GM12864 (cell line): ENCODE measurements at places on chromosomes 11 and 22.

- peak; percentile 40 for DNase-seq
Observed at GRCh38 chr11:103844327-103845215, 191.9 kb upstream of the DDI1 start.

- no peak for DNase-seq
Observed at GRCh38 chr11:29438815-29439214, 578.0 kb downstream of the KCNA4 start.

- DNase-seq, result no peak
Observed at GRCh38 chr11:68817554-68817953, 24.2 kb downstream of the CPT1A start.

DNA sequence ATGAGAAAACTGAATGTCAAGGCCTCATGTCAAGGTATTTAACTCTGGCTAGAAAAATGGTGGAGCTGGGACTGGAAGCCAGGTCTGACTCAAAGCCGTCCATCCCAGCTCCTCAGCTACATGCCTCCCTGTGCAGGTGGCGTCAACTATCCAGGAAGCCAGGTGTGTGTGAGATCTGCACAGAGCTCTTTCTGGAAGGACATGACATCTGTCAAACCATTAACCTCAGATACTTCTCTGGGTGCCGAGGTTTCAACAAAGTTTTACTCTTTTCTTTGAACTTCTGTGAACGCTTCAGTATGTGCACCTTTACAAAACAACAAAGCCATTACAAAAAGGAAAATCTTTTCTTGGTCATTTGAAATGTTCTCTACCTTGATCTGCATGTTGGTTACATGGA lies 7.0 kb upstream of the CASTOR1 start:
- no peak for DNase-seq

- no peak for DNase-seq
Observed at GRCh38 chr11:44889266-44889665, 61.4 kb downstream of the TP53I11 start.

DNA sequence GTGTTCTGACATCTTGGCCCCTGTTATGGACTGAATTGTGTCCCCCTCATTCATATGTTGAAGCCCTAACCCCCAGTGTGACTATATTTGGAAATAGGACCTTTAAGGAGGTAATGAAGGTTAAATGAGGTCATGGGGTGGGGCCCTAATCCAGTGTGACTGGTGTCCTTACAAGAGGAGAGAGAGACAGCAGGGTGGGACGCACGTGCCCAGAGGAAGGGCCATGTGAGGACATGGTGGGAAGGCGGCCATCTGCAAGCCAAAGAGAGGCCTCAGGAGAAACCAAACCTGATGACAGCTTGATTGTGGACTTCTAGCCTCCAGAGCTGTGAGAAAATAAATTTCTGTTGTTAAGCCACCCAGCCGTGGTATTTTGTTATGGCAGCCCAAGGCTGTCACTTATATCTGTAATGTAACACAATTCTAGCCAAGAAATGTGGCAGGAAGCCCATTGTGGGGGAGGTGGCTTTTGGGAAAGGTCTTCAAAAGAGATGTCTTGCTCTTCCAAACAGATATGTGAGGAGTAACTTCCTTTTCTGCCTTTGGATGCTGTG lies 23.7 kb downstream of the SLC22A6 start:
- DNase-seq, result no peak

DNA sequence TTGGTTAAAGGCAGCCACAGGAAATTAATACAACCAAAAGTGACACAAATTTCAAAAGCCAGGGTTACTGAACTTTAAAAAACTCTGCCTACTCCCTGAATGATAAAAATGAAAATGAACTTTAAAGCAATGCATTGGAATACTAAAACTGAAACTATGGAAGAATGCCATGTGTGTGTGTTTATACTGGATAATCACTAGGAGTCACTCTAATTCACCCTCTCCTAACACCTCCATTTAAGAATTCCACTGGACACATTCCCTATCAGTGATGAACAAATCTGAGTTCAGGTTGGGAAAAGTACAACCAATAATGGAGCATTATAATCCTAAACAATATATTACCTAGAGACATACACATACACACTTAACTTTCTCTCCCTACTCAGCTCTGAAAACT lies 27.5 kb upstream of the PLAAT3 start:
- no peak for DNase-seq

GRCh38 chr22:25030636-25031035 lies 78.1 kb downstream of the KIAA1671 start:
- DNase-seq, result no peak
